ENCODE measurements at places on chromosomes 5 and 9.

DNA sequence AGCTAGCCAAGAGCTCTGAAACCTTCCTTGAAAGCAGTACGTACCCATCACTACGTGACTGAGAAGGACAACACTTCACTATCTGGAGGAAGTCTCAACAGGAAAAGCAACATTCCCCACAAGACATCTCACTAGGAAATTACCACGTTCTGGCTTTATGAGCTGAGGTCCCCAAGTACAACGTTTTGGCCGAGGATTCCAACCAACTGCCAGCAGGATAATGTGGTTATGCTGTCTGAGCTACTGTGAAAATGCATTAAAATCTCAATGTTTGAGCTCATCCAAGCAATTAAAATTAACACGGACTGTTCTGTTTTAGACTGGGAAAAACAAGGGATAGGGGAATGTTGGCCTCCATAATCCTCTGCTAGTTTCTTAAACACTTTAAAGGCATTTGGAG is 16.4 kb downstream of the MED27 start:
- no peak for DNase-seq

DNA sequence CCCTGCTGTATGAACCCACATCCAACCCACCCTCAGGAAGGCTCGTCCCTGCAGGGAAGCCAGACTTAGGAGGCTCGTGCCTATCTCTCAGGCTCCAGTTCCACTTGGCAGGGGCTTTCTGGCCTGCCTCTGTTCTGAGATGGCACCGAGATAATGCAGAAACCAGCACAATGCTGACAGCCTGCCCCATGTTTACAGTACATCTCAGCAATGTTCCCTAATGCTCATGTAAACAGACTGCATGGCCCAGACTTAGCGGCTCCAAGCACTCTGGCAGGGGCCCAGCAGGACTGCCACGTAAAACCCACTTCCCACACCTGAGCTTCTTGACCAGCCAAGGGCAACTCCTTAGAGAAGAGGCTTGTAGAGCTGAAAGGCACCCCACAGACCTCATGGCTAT is 499.5 kb upstream of the BRINP1 start:
- DNase-seq: no peak

GRCh38 chr5:68169903-68170302 is 45.7 kb upstream of the PIK3R1 start:
- no peak for DNase-seq

- no peak for DNase-seq
Observed at GRCh38 chr5:14342306-14342705, 199.2 kb downstream of the TRIO start.

DNA sequence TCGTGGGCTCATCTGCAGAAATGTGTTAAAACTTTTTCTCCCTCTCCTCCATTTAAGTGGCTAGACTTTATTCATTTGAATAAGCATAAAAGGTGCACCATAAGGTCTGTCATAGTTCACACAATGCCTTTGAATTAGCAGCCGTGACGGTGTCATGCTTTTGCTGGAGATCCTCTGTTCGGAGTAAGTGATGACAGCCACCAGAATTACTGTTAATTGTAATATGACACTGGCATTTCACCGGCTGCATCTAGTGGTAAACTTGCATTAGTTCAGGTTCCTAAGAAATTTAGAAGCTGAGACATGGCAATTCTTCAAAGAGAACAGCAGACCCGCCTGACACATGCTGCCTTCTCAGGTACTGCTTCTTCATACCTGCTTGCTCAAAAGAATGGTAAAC is 241.7 kb downstream of the EBF1 start:
- DNase-seq: no peak

DNA sequence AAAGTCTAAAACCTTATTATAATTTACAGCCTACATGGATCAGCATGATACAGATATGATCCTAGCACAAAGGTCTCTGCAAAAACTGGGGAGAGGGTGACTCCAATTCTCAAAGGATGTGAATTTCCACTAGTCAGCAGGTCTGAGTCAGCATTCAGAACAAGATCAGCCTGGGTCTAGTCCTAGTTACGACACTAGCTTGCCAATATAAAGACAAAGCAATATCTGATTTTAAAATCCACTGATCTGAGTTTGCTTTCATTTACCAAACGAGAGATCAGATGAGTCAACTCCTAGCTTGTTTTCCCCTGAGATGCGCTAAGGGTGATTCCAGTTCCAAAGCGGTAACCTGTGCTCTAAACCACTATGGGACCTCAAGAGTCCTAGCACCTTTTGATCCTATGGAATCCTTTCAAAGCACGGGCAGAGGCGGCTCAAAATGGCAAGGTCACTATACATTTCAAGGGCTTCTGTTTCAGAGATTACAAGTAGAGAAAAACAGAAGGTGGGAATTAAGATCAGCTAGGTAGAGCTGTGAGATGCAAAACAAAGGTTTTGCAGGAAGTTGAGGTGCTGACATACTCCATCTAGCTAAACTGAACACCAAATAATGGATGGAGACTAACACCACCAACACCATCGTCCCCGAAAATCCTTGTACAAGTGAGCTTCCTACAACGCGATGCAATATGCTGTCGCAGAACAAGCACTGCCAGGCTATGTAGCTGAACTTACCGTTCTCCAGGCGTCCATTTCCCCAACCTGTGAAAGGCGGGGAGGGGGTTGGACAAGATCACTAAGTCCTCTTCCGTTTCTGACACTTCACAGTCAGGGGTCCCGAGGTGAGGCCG is 906 bp downstream of the SLC25A51 start:
- DNase-seq: no peak

DNA sequence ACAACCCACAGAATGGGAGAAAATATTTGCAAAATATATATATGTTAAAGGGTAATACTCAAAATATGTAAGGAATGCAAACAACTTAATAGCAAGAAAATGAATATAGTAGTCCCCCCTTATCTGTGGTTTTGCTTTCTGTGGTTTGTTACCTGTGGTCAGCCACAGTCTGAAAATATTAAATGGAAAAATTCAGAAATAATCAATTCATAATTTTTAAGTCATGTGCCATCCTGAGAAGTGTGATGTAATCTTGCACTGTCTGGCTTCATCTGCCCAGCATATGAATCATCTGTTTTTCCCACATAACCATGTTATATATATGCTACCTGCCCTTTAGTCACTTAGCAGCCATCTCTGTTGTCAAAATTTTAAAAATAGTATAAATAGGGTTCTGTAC is 11.7 kb downstream of the CER1 start:
- no peak for DNase-seq

All from stimulated activated CD8-positive, alpha-beta memory T cell treated with anti-CD3 and anti-CD28 coated beads, Interleukin-15, amount 100 ng/mL, for 24 hours (primary cell).